ENCODE measurements at places on chromosomes 1 and 21.

- DNase-seq, result no peak
Observed at GRCh38 chr1:39540504-39541031, 36.0 kb downstream of the PABPC4 start.

DNA sequence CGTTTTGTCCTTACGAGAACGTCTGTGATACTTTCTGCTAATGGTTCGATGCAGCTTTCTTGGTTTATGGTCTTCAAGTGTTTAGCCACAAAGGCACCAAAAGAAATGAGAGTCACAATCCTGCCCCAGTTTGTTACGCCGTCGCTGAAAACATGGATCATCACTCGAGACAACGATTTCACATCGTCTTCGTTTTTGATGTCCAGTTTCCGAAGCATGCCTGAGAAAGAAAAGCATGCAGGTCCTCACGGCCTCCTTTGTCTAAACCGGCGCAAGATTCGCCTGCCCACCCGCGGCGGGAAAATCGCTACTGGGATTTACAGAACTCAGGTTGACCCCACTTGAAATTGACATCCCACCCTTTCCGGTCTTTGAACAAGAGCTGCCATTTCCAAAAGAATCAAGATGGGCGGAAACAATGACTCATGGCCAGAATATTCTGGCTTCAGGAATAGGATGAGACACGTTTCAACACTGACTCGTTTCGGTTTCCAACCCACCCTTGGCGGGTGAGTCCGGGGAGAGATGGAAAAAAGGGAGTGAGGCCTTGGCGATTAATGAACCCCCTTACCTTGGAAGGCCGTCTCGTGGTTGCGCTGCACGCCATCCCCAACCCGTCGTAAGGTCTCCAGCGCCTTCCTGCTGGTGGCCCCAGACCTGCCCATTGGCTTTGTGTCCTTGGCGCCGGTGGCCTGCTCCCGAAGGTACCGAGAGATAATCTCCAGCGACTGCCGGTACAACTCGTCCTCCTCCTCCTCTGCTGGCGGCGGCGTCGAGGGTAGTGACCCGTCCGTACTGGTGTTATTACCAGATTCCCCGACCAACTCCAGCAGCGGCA, 919 bp downstream of the MCL1 start:
- peak; percentile 86 for DNase-seq

- peak; percentile 54 for DNase-seq
Observed at GRCh38 chr1:27402349-27402754, 9.9 kb downstream of the GPR3 start.

DNA sequence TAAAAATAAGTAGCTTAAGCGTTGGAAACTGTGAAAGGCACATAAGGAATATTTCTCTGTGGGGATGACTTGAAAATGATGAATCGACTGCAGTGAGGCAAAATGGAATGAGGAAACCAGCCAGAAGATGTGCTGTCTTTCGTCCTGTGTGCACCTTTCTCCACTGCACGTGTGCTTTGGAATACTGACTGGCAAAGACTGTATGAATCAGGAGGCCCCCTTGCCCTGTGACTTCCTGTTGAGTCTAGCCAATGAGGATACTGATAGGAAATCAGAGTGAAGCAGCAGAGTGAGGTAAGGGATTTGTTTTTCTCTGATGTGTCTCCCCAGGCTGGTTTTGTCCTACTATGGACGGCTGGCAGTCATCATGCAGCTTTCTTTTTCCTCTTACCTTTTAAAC, 118.2 kb upstream of the ADGRL4 start:
- DNase-seq, result peak; percentile 2

- peak; percentile 90 for DNase-seq
Observed at GRCh38 chr21:44869781-44870747, 3.4 kb downstream of the PTTG1IP start.

- DNase-seq, result no peak
Observed at GRCh38 chr1:84277343-84278059, 24.0 kb upstream of the SAMD13 start.

- DNase-seq, result no peak
Observed at GRCh38 chr1:106907795-106908194, 148.7 kb upstream of the PRMT6 start.

DNA sequence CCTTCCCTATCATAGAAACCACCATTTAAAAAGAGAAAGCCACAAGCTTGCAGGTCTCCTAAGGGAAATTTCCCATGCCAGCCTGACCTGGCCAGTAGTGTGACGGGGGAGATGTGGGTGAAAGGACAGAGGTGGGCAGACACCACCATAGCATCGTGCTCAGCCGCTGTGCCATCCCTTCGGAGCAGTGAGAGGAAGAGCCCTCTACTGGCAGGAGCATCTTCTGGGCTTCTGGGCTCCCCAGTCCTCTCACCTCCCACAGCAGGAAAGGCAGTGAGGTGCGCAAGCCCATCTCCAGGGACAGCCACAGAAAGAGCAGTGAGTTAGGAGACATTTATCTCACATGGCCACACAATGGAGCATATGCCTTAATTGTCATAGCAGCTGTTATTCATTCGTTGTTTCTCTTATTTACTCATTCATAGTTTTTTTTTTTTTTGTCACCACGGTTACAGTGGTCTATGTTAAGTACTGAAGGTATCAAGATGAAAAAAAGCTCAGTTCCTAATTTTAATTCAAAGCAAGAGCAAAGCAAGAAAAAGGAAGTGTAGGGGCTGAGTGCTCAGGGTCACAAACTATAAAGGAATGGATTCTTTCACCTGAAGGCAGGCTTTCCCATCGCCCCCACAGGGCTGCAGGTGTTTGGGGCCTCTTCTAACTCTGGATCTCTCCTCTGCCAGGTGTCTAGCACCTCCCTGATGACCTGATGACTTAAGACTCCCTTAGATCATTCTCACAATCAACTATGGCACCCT, 48.8 kb upstream of the CAMK1G start:
- no peak for DNase-seq

- no peak for DNase-seq
Observed at GRCh38 chr1:44351289-44351688, 3.8 kb downstream of the ERI3 start.

- no peak for DNase-seq
Observed at GRCh38 chr1:22104865-22105437, 37.9 kb downstream of the WNT4 start.

GRCh38 chr1:220045356-220046051, 801 bp downstream of the EPRS1 start:
- DNase-seq, result no peak

- DNase-seq, result peak; percentile 59
Observed at GRCh38 chr1:53328009-53328461, at the start of gene LRP8. Gene LRP8, minus strand, starts transcription at chr1:53328070. Its CDS starts 158 bp downstream, at chr1:53327912.

Data from mammary epithelial cell (primary cell).